Ammon's horn (tissue), 1 donor: ENCODE measurements at places on chromosomes 1 and 21.

GRCh38 chr21:17736072-17736471 is 83.1 kb downstream of the C21orf91 start:
- no peak for DNase-seq

DNA sequence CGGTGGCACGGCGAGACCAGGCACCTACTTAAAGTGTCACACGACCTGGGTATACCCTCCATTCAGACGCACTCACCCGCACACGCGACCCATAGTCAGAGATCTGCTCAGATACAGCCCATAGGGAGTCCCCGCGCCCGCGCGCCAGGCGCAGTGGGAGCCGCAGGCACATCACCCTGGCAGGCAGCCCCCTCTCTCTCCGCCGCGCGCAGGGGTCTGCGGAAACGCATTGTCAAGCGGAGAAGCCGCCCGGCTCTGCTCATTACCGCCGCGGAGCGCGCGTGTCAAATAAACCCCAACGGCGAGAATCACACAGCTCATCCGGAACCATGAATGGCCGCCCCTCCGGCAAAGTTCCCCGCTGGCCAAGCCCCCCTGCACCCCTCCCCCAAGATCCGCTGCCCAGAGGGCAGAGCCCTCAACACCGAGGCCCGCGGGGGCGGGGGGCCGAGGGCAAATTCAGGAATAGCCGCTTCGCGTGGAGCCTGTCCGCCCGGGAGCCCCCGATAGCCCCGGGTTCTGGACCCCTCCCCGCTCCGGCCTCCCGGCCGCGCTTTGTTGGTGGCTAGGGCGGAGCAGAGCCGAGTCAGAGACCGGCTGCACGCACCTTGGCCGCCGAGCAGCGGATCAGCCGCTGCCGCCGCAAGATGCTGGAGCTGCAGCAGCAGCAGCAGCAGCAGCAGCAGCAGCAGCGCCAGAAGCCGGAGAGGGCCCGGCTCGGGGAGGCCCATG is 522 bp downstream of the LRP8 start:
- peak; percentile 26 for DNase-seq

- DNase-seq: no peak
These were observed 6.3 kb downstream of the METTL18 start for GRCh38 chr1:169788402-169788801.

- no peak for DNase-seq
These were observed 6.8 kb downstream of the SEMA4A start for GRCh38 chr1:156160000-156160742.

DNA sequence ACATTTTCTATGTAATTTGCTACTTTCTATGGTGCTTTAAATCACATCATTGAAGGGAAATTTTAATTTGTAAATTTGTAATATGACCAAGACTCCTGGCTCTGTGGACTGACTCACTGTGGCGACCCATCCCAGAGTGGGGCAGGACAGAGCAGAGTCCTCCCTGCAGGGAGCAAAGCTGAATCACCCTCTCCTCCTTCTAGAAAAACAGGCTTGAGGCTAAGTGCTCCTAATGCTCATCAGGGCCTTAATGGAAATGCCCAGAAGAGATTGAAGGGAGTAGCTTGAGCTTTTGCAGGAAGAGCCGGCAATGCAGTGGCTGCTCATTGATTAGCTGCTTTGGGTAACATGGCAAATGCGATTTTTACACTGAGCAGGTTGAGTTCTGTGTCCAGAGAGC is 16.8 kb downstream of the S100A10 start:
- no peak for DNase-seq

GRCh38 chr1:225844236-225845061 is 34.5 kb downstream of the EPHX1 start:
- DNase-seq: peak; percentile 43

DNA sequence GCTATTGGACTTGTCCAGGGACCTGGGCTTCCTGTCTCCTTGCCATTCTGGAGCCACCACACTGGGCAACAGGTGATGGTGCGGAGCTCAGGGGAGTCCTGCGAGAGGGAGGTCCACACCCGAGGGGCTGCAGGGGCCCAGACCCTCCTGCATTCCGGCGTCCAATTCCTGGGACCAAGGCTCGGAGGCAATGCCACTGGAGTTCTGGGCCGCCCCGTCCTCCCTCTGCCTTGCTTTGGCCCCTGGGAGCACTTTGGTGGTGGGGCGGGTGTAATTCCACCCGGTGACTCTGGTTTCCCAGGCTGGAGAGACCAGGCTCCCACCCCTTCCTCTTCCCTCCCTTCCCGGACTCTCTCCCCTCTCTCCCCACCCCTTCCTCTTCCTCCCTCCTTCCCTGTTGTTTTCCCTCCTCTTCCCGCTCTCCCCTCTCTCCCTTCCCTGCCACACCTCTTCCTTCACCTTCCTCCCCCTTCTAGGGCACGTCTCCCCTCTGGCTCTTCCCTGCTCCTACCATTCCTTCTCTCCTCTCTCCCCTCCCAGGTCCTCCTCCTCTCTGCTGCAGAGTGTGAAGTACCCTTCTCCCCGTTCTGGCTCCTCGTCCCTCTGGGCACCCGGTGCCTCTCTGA is 2.0 kb downstream of the PRKCZ start:
- no peak for DNase-seq

GRCh38 chr1:184190616-184191015 is 139.1 kb downstream of the TSEN15 start:
- DNase-seq: no peak

DNA sequence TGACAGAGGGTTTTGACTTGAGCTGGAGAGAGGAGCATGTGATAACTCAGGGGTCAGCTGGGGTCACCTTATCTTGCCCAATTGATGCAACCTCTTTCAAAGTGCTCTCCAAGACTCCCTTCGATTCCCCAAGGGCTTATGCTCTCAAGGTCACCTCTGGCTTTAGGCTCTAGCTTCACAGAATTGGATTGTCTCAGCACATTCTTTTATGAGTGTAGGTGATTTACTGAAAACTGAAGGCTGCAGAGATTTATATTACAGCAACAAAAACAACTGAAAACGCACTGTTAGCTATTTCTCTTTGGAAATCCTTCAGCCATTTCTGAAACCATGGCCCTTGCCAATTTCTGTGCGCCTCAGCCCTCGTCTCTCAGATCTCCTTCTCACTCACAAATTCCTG is 34.5 kb upstream of the MAP1LC3C start:
- DNase-seq: no peak

GRCh38 chr21:45889256-45889655 is 92.3 kb upstream of the COL6A1 start:
- DNase-seq: no peak

DNA sequence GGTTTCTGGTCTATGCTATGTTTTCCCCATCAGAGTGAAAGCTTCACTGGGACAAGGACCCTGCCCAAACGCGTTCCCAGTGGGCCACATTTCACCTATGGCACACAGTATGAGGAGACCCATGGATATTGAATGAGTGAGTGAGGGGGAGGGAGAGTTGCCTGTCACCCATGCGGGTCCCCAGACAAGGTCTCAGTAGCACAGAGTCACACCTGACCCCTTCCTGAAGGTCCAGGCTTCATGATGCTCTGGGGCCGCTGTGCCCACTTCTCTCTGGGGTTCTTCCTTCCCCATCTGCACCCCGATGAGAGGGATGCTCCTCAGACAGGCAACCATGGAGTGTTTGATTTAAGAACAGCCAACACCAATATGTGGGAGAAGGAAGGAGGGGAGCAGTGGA is 72.3 kb upstream of the CSF3R start:
- no peak for DNase-seq

DNA sequence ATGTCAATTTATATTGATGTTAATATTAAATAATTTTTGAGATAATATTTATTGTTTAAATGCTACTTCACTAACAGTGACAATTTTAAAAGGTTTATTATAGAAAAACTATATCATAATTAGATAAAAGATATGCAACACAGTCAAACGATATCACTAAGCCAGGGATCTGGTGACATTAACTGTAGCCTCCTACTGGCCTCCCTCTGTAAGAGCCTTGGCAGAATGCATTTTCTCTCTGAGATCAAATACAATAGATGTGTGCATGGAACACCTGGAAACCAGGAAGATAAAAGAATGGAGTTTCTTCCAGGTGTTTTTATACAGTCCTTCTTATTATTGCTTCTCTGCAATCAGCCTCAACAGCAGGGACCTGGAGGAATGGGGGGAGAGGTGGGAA is 1762.1 kb downstream of the BRINP3 start:
- DNase-seq: no peak

GRCh38 chr21:16055014-16055413 is 325.2 kb downstream of the USP25 start:
- no peak for DNase-seq

- no peak for DNase-seq
These were observed 37.7 kb upstream of the BCL10 start for GRCh38 chr1:85313888-85314696.

DNA sequence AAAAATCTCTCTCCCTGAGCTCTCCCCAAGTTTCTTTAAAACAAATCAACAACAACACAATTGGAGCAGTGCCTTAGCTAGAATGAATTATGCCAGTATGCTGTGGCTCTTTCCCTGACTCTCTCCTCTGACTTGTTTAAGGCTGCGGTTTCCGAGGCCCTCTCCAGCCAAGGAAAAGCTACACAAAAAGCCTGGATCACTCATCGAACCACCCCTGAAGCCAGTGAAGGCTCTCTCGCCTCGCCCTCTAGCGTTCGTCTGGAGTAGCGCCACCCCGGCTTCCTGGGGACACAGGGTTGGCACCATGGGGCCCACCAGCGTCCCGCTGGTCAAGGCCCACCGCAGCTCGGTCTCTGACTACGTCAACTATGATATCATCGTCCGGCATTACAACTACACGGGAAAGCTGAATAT is 1.9 kb downstream of the S1PR1 start:
- DNase-seq: peak; percentile 81

- no peak for DNase-seq
These were observed 190.6 kb downstream of the FGGY start for GRCh38 chr1:59487335-59488031.

GRCh38 chr1:25031966-25032667 is 102.0 kb upstream of the RUNX3 start:
- DNase-seq: no peak

DNA sequence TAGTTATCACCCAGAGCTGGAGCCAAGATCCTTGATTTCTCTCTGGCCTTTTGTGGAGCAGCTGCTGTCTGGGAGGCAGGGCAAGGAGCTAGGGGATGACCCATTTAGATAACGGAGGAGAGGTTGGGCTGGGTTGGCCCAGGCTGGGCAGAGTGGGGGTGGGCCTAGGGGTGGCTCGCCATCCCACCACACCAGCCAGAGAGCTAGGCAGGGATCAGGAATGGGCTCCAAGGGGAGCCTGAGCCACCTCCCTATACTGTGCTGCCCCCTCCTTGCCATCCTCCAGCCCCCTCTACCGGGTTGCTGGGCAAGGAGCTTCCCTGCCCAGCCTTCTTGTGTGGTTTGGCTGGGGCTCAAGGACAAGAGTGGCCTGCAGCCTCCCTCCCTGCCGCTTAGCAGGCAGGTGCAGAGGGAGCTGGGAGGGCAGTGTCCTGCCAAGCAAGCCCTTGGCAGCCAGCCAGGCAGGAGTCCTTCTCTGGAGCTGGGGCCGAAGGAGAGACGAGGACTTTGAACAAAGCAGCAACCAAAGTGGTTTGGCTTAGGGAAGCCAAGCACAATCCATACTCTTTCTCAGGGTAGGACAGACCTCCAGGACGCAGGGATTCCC is 4.1 kb downstream of the NUAK2 start:
- peak; percentile 65 for DNase-seq

- no peak for DNase-seq
These were observed 2.6 kb downstream of the LACTBL1 start for GRCh38 chr1:22970096-22970495.

DNA sequence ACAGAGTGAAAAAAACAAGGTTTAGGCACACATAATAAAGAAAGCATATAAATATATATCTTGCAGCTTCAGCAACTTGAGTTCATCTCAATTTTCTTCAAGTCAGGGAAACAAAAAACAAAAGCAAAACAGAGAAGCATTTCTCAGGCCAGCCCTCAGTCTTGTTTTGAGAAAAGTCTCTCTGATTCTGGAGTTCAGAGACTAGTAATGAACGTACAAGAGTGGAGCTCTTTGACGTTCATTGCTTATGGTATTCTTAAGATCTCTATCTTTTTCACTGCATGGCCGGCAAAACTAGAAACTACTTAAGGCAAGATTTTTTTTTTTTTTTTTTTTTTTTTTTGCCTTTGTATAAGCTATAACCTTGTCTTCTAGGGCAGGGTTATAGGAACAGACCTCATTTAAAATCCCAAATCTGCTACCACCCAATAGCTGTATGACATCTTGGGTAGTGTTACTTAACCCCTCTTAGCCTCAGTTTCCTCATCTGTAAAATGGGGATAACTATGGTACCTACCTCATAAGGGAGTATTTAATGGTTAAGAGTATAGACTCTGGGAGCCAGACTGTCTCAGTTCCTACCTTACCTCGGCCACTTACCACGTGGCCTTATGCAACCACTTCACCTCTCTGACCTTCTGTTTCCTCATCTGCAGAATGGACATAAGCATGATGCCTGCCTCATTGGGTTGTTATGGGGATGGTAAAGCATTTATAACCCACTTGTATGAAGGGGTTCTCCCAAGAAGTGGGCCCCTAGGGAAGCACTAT is 33.6 kb downstream of the LMO4 start:
- no peak for DNase-seq

GRCh38 chr21:44709426-44710293 is 1.7 kb downstream of the TSPEAR start:
- no peak for DNase-seq

- DNase-seq: no peak
These were observed 18.2 kb upstream of the RNF223 start for GRCh38 chr1:1092149-1092855.

- peak; percentile 70 for DNase-seq
These were observed 655 bp downstream of the USF1 start for GRCh38 chr1:161044908-161045735.
